IPS DF 6.9 (cell line): ENCODE measurements at places on chromosomes 2 and 18.

DNA sequence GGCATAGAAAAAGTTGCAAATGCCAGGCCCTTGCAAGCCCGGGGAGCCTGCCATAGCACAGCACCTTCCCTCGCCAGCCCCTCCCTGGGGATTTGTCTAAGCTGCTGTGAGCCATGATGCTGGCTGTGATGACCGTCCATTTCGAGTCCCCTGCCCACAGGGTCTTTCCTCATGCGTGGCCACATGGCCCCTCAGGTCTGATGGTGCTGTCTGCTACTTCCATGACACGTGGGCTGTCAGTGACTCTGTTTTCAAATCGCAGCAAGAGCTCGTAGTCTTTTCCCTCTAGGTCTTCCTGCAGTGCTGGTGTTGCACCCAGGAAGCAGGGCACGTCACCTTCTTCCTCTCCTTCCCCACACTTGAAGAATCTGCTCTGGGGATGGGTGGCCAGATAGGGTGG is 15.5 kb upstream of the GNAL start:
- DNase-seq: no peak

GRCh38 chr2:3238951-3239841 is 138.4 kb downstream of the EIPR1 start:
- DNase-seq: no peak

DNA sequence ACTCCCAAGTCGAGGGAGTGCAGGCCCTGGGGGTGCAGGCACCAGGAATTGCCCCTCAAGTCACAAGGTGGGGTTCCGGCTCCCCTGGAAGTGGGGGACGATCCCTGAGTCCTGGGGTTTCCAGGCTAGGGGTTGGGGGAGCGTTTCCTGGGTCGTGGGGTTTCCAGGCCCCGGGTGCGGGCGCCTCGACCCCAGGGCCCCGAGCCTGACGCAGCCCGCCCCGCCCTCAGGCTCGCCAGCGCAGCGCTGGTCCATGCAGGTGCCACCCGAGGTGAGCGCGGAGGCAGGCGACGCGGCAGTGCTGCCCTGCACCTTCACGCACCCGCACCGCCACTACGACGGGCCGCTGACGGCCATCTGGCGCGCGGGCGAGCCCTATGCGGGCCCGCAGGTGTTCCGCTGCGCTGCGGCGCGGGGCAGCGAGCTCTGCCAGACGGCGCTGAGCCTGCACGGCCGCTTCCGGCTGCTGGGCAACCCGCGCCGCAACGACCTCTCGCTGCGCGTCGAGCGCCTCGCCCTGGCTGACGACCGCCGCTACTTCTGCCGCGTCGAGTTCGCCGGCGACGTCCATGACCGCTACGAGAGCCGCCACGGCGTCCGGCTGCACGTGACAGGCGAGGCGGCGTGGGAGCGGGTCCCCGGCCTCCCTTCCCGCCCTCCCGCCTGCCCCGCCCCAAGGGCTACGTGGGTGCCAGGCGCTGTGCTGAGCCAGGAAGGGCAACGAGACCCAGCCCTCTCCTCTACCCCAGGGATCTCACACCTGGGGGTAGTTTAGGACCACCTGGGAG is 12.0 kb downstream of the SIGLEC15 start:
- DNase-seq: no peak

GRCh38 chr2:231280846-231281245 is 82.4 kb downstream of the ARMC9 start:
- DNase-seq: no peak

DNA sequence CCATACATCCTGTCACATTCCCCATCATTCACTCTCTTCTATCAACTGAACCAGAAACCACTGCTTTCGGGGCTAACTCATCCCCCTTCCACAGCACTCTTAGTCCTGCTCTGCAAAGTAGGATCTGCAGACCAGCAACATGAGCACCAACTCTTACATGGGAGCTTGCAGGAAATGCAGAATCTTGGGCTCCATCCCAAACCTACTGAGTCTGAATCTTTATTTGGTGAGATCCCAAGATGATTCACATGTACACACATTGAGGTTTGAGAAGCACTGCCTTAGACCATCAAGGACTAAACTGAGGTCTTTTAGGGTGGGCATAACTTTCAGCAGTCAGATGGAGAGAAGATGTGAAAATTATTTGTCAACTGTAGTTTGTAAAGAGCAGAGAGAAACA is 235.6 kb upstream of the EPHA4 start:
- no peak for DNase-seq
